Regular cardiac myocyte (primary cell): ENCODE measurements at places on chromosomes 4 and X. TPM values are rescaled to one million over a fixed set of nuclear protein-coding genes. Genes with fewer than 3 reads are reported as not detected.

Gene CRMP1
- not detected in 2 replicates for total RNA-seq

Gene NHSL2
- total RNA-seq = 0.77 and 3.1 TPM in 2 replicates

Gene VCX3B
- total RNA-seq = not detected in 2 replicates

Gene ADRA2C
- total RNA-seq = 0.85 and 1.9 TPM in 2 replicates

Gene KLKB1
- under 0.01 and 0.28 TPM in 2 replicates for total RNA-seq

Gene CXCL11
- total RNA-seq = not detected in 2 replicates

Gene PNMA6A
- total RNA-seq = 0.38 and 2.8 TPM in 2 replicates

Gene CENPE
- 3.9 and 32.4 TPM in 2 replicates for total RNA-seq

Gene MAGEA3
- not detected in 2 replicates for total RNA-seq

Gene LDB2
- 15.5 and 27.1 TPM in 2 replicates for total RNA-seq

Gene GPR119
- not detected in 2 replicates for total RNA-seq

Gene SYTL5
- total RNA-seq = 0.58 and 1.4 TPM in 2 replicates

Gene MAGED4
- total RNA-seq = 18.6 and 42.9 TPM in 2 replicates

Gene HDX
- 4.5 and 4.8 TPM in 2 replicates for total RNA-seq

Gene GLUD2
- 1.1 and 1.2 TPM in 2 replicates for total RNA-seq

Gene TCEAL9
- total RNA-seq = 154 and 159 TPM in 2 replicates

Gene SYN1
- under 0.01 and 0.28 TPM in 2 replicates for total RNA-seq

Gene UGT2B11
- not detected in 2 replicates for total RNA-seq

Gene EGFL6
- total RNA-seq = not detected in 2 replicates

Gene VEGFC
- total RNA-seq = 35.5 and 42.4 TPM in 2 replicates

Gene PAGE1
- not detected in 2 replicates for total RNA-seq

Gene CXCL1
- total RNA-seq = 80.9 and 193 TPM in 2 replicates

Gene DYNLT3
- 64.0 and 98.4 TPM in 2 replicates for total RNA-seq
